ENCODE measurements at places on chromosomes 2 and 18.

DNA sequence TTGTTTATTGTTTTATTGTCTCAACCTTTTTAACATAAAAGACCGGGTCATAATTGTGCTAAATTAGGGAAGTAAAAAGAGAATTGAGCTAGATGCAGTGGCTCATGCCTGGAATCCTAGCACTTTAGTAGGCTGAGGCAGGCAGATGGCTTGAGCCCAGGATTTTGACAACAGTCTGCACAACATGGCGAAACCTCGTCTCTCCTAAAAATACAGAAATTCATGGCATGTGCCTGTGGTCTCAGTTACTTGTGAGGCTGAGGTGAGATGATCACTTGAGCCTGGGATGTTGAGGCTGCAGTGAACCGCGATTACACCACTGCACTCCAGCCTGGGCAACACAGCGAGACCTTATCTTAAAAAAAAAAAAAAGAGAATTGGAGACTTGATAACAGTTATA lies 104.2 kb upstream of the TTC27 start:
- DNase-seq = no peak

GRCh38 chr2:174343343-174343622 lies 8.5 kb downstream of the SP9 start:
- DNase-seq = no peak

DNA sequence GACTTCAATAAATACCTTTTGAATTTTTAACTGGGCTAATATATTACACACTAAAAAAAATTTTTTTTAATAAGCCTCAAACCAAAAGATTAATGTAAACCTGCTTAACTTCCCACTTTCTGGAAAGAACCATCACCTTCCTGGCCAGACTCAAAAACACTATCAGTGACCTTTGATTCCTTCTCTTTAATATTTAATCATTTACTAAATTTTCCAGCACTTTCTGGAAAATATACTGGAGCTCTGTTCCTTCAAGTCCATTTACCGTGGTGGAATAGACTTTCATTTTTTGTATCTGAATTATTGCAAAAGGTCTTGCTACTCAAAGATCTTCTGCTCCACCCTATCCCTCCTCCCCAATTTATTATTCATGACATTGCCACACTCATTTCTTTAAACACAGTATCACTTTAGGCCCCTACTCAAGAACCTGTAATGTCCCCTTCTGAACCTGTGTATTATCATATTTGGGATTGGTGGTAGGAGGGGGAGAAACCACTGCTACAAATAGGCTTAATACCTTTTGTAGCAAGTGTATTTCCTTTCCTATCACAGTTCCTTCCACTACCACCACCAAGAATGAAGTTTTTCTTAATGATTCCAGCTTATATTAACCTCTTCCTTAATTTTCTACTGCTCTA lies 7.4 kb downstream of the PPP4R3B start:
- DNase-seq = no peak

- no peak for DNase-seq
Measured at GRCh38 chr18:23228102-23229061, 93.1 kb downstream of the CABLES1 start.

DNA sequence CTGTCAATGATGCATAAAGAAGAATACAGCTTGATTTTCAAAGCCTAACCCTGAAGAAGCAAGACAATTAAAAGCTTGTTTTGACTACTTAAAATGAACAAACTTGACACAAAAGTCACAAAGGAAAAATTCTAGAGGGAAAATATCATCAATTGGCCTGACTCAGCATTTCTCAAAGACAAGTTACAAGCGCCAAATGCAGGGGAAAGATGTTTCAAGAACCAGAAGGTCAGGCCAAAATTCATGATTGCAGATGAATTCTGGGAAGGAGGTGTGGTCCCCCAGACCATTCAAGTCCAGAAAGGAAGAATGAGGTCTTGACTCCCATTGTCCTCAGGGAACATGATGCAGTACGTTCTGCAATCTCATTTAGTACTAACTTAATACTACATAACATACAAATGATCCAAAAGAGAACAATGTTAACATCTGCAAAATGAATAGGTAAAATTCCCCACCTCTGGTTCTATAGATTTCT lies 64.5 kb downstream of the FAM210A start:
- no peak for DNase-seq

DNA sequence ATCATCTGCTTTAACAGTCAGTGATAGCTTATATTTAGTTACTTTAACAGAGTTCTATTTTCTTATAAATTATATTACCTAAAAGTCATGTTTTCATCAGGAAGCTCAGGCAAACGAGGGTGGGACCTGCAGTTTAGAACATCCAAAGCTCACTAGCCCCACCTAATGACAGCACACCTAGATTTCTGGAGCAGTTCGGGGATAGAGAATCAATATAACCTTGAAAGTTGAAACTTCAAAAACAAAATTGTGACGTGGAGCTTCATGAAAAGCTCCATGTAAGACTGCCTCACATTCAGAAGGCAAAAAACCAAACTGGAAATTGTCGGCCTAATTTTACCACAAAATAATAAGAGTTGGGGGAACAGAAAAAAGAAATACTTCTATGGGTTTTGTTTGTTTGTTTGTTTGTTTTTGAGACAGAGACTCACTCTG lies 185.9 kb upstream of the CCDC150 start:
- no peak for DNase-seq

DNA sequence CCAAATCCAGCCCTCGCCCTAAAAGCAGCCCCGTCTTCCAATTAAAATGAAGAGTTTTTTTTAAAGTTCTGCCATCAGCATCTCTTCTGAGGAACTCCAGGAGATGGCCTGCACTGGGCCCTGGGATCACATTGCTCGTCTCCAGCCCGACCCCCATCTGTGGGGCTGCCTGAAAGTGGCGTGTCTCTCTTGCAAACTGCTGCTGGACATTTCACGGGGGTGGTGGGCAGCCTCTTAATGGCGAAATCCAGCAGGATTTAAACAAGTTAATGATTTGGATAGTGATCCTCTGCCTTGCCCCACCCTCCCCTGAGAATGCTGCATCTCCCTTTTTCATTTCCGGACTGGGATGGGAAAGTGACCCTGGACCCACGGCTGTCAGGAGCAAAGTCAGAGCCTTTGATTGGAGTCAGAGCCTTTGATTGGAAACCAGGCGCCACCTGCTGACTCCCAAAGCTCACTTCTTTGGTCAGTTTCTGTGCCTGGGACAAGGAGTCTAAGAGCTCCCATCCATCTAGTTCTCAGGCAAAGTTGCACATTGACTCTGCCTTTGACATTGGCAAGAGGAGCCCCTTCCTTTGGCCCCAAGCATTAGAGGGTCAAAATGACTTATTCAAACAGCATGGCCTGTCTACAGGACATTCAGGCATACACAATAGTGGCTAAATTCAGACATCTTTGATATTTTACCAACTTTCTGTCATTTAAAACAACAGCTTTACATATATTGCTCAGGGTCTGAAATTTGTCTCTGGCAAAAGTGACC lies 155.2 kb downstream of the SH3BP4 start:
- no peak for DNase-seq
